ENCODE measurements at places on chromosomes 16 and 17. TPM values are rescaled to one million over a fixed set of nuclear protein-coding genes. Genes with fewer than 3 reads are reported as not detected.

DNA sequence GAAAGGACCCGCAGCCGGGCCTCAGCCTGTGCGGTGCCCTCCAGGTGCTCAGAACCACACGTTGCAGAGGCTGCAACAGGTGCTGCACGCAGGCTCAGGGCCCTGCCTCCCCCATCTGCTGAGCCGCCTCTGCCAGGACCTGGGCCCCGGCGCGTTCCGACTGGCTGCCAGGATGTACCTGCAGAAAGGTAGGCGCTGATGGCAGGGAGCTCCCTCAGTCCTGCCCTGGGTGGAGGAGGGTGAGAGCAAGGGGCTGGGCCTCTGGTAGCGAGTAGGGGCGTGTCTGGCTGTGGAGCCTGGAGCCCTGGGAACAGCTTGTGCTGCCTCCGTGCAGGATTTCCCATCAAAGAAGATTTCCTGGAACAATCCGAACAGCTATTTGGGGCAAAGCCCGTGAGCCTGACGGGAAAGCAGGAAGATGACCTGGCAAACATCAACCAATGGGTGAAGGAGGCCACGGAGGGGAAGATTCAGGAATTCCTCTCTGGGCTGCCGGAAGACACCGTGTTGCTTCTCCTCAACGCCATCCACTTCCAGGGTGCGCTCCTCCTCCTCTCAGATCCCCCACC, 4.4 kb downstream of the SERPINF2 start:
- peak; percentile 76 for DNase-seq

CCDC78 gene
- not detected for total RNA-seq

DNA sequence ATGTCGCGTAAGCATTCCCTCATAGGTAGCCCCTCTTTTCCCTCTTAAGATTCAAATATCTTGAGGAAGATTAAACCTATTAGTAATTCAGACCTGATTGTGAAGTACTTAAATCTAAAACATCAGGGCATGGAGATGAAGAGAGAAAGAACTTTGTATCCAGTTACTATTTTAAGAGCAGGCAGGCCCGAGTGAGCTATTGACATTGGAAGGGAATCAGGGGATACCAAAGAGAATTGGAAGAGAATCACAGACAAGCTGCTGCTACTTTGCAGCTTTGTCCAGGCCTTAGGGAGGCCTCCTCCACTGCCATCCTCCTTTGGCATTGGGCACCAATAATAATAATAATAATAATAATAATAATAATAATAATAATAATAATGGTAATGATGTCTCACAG, 170.5 kb downstream of the MRTFB start:
- DNase-seq, result no peak

- no peak for DNase-seq
Observed at GRCh38 chr16:78823027-78823426, 723.6 kb downstream of the WWOX start.

GAS2L2 gene
- not detected for total RNA-seq

DNA sequence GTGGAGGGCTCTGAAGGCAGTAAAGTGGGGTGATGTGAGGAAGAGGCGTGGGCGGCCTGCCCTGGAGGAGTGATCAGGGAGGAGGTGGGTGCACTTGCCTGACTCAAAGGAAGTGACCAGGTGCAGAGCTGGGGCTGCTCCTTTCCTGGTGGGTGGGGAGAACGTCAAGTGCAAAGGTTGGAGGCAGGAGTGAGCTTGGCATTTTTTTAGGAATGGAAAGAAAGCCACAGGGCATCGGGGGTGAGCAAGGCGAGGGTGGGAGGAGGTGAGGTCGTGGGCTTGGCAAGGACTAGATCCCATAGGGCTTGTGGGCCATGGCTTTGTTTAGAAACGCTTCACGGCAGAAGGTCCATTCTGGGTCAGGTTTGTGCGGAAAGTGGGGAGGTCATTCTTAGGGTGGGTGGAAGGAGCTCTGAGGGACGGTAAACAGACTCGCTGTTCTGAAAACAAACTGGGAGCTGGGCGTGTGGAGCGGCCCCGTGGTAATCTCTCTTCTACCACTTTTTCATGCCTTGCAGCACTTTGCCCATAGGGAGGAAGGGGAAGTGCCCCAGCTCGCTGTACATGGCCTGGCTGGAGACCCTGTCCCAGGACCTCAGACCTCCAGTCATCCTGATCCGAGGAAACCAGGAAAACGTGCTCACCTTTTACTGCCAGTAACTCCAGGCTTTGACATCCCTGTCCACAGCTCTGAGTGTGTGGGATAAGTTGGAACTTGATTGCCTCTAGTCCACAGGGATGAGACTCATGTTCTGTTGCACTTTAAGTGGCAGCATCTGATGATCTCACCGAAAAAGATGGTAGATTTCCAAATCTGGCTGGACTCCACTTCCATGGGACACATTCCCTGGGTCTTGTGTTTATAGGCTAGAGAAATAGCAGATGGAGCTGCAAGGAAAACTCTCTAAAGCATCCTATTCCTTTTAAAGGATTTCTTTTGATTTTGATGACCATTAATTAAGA, 18.9 kb upstream of the HERPUD1 start:
- peak; percentile 35 for DNase-seq

- no peak for DNase-seq
Observed at GRCh38 chr16:77557385-77557784, 122.6 kb upstream of the ADAMTS18 start.

GRCh38 chr17:48023400-48024148, 14.0 kb downstream of the COPZ2 start:
- DNase-seq, result peak; percentile 94

DNA sequence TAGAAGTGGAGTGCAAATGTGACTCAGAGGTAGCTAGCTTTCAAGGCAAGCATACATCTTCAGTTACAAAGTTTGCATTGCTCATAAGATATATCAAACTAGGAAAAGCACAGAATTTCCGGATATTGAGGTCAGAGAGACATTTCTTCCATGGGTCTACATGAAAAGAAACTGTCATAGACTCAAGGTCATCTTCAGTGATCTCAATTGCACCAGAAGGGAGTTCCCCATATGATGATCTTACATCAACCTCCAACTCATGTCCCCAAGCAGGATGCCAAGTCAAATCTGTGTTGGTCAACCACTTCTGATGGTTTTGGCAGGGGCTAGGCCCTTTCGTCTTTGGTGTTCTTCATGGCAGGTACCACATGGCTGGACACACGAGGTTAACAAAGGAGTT, 459.9 kb upstream of the MAF start:
- DNase-seq, result no peak

DNA sequence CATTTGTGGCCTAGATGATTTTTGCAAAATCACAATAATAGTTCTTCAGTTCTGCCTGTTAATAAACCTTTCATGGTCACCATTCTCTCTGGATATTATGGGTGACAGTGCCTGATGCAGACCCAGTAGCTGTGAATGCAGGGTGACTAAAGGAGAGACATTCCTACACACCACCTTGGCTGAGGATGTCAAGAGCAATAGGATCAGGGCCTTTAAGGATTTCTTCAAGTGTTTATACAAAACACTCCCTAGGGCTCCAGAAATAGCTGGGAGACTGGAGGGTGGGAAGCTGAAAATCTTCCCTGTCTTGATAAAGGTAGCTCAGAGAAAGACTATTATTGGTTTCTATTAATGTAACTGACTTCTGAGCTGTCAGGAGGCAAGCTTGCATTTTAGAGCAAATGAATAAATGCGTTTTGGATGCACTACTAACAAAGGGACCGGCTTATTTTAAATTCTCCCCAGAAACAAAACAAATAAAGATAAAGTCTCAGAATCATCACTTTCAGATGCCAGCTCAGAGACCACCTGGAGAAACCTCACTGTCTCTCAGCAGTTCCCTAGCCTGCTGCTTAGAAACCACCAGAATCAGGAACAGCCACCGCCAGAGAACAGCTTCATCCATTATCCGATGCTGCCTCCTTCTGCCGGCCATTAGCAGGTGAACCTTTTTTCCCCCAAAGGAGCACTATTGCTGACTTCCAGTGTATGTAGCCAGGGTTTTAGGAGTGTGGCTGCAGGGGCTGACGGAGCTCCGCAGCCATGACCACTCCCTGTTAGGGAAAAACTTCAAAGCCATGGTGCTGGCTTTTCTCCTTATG, 171.4 kb upstream of the DYNLRB2 start:
- DNase-seq, result peak; percentile 55

DNA sequence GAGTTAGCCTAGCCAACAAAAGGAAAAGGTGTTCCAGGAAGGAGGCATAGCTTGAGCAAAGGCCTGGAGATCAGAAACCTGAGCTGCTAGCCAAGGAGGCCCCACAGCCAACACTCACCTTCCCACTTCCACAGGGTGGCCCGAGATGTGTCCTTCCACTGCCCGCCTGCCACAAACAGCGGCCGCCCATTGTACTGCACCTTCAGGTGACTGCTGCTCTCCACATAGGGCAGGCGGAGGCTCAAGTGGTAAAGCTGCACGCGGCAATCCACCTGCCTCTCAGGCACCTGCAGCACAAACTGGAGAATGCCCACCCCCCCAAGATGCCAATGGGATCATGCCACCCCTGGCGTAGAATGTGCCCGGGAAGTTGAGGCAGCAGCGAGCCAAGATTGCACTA, 111.5 kb downstream of the RMI2 start:
- no peak for DNase-seq

DNA sequence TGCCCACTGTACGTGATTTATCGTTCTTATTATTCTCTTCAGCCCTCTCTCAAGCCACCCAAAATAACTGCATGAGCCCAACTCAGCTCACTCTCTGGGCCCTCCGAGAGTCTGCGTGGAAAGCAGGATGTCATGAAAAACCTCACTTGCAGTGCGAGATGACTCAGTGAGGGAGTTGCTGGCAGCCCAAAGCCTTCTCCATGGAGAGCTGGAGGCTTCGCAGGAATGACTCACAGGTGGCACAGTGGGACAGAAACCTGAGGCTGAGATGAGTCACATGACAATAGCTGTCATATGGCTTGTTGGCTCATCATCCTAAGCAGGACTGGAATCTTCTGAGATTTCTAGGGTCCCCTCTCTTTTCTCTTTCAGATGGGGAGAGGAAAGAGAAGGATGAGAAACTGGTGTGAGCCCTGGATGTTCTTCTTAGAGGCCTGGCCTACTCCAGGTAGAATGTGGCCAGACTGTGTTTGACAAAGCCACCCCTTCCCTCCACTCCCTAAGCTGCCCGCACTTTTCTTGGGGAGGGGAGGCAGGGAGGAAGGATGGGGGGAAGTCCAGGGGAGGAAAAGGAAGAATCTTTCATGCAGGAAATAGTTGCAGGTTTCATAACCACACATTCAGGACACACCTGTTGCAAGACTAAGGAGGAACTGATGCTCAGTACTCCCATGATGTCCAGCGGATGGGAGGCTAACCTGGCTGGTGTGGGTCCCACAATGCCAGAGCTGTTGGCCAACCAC, 160.6 kb upstream of the RPL38 start:
- DNase-seq, result no peak

DNA sequence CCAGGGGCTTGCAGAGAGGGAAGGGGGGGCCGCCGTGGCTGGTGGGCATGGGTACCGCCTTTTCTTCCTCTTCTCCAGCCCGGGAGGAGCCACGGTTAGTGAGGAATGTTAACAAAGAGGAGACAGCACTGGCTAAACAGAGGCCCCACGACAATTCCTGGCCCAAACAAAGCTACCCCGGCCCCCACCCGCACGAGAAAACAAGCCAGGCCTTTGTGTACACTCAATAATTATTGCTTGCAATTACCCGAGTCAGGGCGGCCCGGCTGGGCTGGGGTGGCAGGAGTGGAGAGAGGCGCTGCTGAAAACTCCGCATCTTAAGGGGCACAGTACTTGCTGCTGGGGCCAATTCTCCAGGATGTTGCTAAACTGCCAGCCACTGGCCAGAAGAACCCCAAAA, 56.4 kb downstream of the IRX5 start:
- DNase-seq, result no peak

DNA sequence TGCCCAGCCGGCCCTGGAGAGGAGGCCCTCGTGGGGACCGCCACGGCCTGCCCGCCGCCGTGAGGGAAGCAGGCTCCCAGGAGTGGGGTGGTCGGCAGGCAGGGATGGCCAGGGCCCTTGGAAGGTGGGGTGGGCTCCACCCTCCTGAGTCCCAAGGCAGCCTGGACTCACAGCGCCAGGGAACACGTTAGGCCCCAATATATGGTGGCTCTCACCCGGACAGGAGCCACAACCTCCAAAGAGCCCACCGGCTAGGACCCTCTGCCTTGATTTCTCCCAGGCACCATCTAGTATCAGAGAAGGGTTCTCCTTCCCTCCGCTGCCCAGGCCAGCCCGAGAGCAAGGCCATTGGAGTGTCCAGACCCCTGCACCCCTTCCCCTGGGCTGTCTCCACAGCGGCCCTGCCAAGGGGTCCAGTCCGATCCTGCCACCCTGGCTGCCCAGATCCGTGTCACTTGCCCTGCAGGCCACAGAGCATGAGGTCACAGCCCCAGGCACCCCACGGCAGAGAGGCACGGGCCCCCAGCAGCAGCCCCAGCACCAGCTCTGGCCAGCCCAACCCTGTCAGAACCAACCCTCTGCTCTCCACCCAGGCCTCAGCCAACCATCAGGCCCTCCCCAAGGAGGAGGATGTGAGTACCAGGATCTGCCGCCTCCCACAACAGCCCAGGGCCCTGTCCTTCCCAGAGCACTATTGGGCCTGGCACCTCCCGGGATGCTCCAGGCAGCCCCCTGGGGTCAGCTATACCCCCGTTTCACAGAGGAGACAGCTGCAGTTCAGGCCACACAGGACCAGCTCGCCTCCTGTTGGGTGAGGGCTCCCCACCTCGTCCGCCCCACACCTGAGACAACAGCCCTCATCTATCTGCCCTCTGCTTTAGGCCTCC, 1.1 kb upstream of the AXIN1 start:
- no peak for DNase-seq

DNA sequence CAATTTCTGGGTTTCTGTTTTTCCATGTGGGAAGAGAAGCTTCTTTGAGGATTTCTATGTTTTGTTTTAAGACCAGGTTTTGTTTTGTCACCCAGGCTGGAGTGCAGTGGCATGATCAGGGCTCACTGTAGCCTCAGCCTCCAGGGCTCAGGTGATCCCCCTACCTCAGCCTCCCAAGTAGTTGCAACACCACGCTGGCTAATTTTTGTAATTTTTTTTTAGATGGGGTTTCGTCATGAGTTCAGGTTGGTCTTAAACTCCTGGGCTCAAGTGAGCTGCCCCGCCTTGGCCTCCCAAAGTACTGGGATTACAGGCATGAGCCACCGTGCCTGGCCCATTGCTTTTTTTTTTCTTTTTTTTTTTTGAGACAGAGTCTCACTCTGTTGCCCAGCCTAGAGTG, 25.5 kb upstream of the TAOK1 start:
- no peak for DNase-seq

- no peak for DNase-seq
Observed at GRCh38 chr16:19133600-19133999, 19.8 kb downstream of the ITPRIPL2 start.

- DNase-seq, result peak; percentile 79
Observed at GRCh38 chr17:71472809-71473789, 647.7 kb upstream of the SOX9 start.

- DNase-seq, result peak; percentile 77
Observed at GRCh38 chr17:79777894-79778503, at the start of gene CBX2. Gene CBX2 (plus strand): TSS chr17:79778148. CDS start chr17:79778236, 88 bp downstream.

DNA sequence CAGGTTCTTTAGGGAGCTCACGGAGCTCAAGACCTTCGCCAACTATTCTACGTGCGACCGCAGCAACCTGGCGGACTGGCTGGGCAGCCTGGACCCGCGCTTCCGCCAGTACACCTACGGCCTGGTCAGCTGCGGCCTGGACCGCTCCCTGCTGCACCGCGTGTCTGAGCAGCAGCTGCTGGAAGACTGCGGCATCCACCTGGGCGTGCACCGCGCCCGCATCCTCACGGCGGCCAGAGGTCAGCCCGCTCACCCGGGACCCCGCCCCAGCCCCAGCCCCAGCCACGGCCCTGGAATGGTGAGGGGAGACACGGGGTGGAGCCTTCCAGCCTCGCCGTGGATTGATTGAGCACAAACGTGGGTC, 13.5 kb downstream of the SARM1 start:
- DNase-seq, result peak; percentile 58

All from stomach (tissue), 19 donors.